ENCODE measurements at places on chromosomes 3 and 15.

- DNase-seq: no peak
Observed at GRCh38 chr3:193824365-193824764, 231.4 kb downstream of the OPA1 start.

- DNase-seq: no peak
Observed at GRCh38 chr15:35555244-35555643, 9.3 kb upstream of the DPH6 start.

DNA sequence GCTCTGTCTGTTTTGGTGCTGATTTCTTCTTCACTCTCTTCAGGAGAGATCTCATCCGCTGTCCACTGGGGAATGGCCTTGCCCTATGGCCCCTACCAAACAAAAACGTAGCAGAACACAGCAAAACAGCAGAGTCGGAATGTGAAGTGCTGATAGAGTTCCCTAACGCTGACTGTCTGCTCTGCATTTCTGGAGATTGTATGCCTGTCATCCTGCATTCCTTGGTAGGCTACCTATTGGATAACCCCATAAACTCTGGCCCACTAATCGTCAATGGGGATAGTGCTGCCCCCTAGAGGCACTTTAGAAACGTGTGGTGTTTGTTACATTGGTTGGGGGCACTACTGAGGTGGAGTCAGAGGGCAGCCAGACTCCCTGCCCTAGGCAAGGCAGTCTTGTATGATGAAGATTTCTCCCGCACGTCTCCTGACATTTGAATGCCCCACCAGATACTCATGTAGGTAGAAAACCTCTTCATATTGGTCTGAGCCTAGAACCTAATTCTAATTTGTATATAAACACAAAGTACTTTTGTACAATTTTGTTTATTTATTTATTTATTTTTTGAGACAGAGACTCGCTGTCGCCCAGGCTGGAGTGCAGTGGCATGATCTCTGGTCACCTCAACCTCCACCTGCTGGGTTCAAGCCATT, 15.6 kb upstream of the MAGEF1 start:
- DNase-seq: peak; percentile 34

GRCh38 chr3:9195390-9195789, 54.1 kb downstream of the SRGAP3 start:
- DNase-seq: no peak

DNA sequence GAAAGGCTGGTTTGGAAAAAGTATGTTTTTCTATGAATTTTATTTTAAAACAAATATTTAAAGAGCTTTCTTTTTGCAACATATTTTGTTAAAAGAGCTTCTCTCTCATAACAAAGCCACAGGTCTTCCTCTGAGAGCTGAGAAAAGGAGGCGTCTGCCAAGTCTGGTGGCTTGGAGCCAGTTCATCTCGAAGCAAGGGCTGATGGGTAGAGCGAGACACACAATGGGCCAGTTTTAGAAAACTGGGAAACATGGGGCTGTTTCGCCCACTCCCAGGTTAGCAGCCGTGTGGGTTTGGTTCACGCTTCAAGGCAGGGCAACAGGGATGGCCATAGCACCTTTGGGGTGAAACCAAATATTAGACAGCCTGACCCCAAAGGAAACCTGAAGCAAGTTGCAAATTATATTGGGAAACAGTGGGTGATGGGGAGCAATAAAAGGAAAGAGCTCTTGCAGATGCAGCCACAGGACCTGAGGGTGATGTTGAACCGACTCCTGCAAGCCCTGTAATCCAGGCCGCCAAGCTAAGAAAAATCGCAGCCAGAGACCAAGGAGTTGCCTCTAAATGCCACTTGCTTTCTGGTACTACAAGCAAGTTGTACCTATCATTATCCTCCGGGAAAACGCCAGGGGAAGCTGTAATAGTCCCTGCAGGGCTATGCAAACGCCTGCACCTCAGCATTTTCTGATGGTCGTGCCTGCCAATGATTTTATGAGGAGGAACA, 88.4 kb upstream of the GALNT15 start:
- DNase-seq: no peak

DNA sequence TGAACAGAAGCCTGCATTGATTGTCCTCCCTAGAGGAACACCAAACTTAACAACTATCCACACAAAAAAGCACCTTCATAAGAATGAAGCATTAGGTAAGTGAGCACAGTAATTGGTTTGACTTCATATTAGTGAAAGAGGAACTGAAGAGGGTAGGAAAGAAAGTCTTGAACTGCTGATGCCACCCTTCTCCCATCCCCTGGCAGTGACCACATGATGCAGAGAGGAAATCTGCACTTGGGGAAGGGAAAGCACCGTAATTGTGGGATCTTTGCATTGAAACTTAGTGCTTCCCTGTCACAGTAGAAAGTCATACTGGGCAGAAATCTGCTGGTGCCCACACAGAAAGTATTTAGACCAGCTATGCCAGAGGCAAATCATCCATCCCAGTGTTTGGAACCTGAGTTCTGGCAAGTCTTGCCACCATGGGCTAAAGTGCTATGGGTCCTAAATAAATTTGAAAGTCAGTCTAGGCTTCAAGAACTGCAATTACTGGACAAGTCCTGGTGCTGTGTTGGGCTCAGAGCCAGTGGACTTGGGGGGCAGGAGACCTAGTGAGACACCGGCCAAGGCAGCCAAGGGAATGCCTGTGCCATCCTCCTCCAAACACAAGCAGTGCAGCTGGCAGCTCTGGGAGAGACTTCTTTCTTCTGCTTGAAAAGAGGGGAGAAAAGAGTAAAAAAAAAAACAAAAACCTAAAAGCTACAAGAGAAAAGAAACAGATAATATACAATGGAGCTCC, 63.6 kb downstream of the SLC15A2 start:
- no peak for DNase-seq

All from T-helper 2 cell treated with Interferon-gamma antibody and Interleukin-4, amounts not matched to agents 5 μg/mL and 100 μg/mL, for 36 hours (primary cell).